ENCODE measurements at places on chromosomes 1 and 21.

- peak; percentile 51 for DNase-seq
These were observed 52.6 kb downstream of the RUNX1 start for GRCh38 chr21:34996304-34997101.

GRCh38 chr21:36478207-36478701 lies 1.7 kb downstream of the CLDN14 start:
- no peak for DNase-seq

DNA sequence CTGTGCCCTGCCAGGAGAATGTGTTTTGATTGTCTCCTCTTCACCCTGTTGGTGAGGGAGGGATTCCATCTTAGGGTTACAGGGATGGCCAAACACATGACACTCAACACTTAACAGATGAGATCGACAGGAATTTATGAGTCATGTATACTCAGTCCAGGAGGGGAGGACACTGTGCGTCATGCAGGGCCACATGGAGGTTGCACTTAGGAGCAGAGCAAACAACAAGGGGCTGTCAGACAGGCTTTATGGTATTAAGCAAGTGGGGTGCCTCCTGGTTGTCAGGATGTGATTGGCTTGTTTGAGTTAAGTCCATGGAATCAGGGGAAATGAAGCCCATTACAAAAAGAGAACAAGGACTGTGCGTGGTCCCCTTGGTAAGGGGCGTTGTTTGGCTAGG lies 26.9 kb downstream of the EDARADD start:
- no peak for DNase-seq

DNA sequence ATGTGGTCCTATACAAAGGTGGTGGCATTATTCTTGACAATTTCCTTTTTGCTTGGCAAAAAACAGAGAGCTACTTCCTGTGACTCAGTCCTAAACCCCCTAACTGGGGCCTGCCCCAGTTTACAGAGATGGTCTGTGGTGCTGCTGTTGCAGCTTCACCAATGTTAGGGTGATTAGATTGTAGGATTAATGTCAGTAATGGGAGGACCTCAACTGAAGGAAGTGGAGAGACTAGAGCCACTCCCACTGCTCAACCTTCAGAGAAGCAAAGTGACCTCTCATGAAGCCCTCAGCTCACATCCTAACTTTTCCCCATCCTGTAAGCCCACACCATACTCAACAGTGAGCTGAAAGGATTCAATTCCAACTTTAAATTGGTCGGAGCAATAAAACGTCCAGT lies 3.6 kb downstream of the S100A6 start:
- no peak for DNase-seq

GRCh38 chr1:216766633-216767327 lies 43.6 kb upstream of the ESRRG start:
- DNase-seq: no peak

DNA sequence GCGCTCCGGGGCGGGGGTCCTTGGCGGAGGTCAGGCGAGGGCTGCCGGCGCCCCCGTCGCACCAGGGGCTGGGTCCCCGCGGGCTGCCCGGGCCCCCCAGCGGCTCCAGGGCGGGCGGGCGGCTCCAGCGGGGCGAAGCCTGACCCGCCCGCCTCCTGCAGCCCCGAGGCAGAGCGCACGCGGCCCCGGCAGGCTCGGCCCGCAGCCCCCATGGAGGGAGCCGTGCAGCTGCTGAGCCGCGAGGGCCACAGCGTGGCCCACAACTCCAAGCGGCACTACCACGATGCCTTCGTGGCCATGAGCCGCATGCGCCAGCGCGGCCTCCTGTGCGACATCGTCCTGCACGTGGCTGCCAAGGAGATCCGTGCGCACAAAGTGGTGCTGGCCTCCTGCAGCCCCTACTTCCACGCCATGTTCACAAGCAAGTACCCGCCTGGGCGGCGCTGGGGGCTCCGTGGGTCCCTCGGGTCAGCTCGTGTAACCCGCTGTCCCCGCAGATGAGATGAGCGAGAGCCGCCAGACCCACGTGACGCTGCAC lies 817 bp downstream of the KLHL17 start:
- DNase-seq: no peak

DNA sequence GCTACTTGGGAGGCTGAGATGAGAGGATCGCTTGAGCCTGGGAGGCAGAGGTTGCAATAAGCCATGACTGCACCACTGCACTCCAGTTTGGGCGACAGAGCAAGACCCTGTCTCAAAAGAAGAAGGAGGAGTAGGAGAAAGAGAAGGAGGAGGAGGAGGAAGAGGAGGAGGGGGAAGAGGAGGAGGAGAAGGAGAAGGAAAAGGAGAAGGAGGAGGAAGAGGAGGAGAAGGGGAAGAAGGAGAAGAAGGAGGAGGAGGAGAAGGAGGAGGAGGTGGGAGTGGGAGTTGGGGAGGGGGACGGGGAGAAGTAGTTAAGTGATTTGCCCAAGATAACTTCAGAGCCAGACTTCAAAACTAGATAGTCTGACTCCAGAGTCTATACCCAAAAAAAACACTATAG lies 55.5 kb upstream of the FOXD3 start:
- no peak for DNase-seq

DNA sequence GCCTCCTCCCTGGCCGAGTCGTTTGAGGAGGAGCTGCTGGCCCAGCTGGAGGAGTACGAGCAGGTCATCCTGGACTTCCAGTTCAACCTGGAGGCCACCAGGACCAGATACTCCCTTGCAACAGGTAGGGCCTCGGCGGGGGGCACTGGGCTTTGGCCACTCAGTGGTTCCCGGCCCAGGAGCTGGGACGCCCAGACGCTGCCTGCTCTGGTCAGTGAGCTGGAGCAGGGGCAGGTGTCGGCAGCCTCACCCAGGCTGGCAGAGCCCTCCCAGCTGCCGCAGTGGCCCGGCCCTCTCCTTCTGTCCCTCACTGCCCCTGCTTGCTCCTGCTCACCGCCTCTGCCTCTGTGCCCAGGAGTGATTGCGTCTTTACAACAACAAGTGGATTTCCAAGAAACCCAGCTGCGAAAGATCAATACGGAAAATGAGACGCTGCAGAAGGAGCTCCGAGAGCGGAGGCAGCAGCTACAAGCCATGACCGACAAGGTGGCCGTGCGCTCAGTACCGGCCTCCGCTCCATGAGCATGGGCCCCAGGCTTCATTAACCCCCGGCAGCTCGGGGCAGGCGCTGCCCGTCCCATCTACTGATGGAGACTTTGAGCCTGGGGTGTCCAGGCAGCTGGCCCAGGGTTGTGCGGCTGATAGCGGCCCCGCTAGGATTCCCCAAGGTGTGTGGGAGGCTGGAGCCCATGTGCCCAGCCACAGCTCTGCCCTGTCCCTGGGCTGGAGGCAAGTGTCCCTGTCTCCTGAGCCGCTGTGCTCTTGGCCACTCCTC lies 9.0 kb upstream of the SMIM1 start:
- DNase-seq: no peak

- DNase-seq: no peak
These were observed 81.0 kb downstream of the SCCPDH start for GRCh38 chr1:246805135-246805716.

GRCh38 chr21:25081096-25081495 lies 526.2 kb downstream of the MRPL39 start:
- no peak for DNase-seq

GRCh38 chr21:15289246-15289645 lies 224.4 kb upstream of the NRIP1 start:
- DNase-seq: no peak

DNA sequence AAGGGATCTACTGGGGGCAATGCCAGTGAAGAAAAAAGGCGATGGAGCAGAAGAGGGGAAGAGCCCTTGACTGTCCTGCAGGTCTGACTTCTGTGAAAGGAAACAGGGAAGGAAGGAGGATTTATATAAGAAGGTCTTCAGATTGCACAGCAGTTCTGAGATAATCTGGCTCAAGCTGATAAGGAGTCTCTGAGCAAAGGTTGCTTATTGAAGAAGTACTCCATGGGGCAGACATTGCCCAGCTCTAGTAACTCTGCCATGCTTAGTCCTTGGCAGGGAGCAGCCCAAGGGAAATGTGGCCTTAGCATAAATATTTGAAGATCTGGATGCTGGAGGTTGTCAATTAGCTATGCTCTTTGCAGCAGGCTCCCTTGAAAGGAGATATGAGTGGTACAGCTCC lies 15.9 kb upstream of the TTF2 start:
- DNase-seq: no peak

GRCh38 chr1:201361652-201362504 lies 15.6 kb downstream of the TNNT2 start:
- DNase-seq: no peak

- DNase-seq: no peak
These were observed 2.8 kb downstream of the PTPRU start for GRCh38 chr1:29239142-29239541.

DNA sequence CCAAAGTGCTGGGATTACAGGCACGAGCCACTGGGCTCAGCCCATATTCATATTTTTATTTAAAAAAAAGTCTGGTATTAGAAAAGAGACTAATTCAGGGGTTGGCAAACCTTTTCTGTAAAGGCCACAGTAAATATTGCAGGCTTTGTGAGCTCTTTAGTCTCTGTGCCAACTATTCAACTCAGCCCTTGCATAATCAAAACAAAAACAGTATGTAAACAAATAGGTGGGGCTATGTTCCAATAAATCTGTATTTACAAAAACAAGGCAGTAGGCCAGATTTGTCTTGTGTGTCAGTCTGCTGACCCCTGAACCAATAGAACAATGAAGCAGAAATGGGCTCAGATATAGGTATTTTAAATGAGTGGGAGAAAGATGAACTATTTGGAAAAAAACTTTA lies 49.3 kb downstream of the CDC42BPA start:
- no peak for DNase-seq

DNA sequence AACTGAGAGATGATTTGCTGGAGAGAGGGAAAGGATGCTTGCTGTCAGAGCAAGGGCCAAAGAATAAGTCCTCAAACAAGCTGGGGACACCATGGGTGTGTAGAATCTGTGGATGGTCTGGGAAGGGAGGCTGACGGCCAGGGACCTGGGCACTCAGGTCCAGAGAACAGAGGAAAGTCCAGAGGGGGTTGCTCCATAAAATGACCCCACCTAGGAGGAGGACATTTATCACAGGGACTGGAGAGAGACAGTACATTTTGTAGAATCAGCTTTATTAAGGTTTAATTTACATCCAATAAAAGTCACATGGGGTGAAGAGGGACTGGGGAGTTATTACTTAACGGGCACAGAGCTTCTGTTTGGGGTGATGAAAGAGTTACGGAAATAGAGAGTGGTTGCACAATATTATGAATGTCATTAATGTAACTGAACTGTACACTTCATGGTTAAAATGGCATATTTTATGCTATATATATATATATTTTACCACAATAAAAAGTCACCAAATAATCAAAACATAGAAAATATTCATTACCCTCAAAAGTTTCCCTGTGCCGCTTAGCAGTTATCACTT lies 73.0 kb upstream of the ABCD3 start:
- DNase-seq: no peak

GRCh38 chr1:5150191-5150590 lies 495.8 kb downstream of the AJAP1 start:
- no peak for DNase-seq

DNA sequence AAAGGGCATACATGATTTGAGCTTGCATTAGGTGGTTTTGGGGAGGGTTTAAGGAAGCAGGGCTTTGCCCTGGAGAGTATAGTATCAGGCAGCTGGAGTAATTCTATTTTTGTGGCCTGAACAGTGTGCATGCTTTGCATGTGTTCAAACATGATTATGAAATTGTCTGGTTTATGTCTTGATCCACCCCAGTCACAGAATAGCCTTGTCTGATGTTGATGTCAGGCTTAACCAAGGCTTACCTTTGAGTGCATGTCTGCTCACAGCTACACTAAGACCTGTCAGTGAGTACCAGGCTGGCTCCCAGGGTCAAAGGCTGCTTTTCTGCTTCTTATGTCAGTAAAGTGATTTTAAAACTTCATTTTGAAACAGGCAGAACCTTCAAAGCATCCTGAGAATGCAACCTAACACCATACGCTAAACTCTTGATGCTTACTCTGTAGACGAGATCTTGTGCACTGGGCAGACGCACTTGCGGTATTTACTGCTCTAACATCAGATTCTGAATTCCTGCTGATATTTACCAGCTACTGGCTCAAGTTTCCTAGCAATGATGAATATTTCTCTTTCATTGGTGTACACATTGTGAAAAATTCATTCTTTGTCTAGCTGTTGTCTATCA lies 78.9 kb downstream of the MAP3K21 start:
- no peak for DNase-seq

DNA sequence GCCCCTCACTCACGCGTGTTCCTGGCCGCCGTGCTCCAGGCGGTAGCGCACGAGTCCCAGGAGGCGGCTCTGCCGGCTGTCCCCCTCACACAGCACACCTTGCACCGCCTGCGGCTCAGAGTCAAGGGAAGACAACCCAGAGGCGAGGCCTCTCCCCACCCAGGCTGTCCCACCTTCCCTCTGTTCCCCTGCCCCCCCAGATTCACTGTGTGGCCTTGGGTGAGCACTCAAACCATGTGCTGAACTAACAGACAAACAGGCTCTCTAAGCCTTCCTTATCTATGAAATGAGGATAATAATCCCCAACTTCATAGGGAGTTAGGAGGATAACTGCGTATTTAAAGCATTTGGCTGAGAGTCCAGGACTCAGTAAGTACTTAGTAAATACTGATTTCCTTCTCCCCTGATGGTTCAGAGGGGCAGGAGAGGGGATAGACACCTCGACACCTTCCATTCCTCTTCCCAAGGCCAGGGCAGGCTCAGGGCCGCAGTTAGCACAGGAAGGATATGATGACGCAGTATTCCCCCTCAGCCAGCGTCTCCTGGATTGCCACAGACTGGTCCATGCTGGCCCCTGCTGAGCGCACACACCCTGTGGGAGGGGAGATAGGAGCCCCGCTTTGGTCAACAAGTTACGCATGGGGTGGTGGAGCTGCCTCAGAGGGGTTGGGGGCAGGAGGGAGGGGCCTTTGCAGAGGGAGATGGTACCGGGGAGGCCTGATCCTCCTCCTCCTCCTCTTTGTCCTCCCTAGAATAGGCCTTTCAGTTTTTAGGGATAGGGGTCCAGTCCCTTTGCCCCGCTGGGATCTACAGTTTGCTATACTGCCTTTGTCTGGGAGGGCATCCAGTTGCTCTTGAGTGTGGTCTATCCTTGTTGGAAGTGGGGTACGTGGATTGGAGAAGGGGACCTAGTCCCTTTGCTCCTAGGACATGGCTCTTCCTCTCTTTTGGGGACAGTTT lies 830 bp downstream of the INPP5B start:
- DNase-seq: peak; percentile 85

DNA sequence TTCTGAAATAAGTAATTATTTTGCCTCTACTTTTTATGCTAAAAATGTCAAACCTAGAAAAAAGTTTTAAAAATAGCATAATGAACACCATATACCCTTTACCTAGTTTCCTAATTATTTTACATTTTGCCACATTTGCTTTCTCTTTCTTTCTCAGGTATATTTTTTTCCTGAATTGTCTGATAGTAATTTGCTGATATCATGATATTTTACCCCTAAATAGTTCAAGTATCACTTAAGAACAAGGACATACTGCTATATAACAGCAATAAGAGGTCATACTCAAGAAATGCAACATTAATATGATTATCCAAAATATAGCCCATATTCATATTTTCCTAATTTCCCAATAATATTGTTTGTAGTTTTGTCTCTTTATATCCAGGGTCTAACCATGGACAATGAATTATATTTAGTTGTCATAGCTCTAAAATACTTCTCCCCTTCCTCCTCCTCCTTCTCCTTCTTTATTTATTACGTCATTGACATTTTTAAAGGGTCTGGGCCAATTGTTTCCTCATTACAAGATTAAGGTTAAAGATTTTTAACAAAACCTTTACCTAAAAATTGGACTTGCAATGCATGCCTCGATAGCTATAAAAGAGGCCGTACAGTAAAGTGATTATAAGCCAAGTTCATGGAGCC lies 20.3 kb upstream of the SMYD2 start:
- DNase-seq: no peak

GRCh38 chr1:233523047-233523446 lies 90.9 kb upstream of the KCNK1 start:
- no peak for DNase-seq

GRCh38 chr1:61004262-61005003 lies 77.9 kb upstream of the NFIA start:
- DNase-seq: no peak

All from CMK (cell line).